ENCODE measurements at places on chromosomes 16 and 17. TPM values are rescaled to one million over a fixed set of nuclear protein-coding genes. Genes with fewer than 3 reads are reported as not detected.

Gene RPS2
- 8,634 TPM for total RNA-seq

Gene EXOC3L1
- not detected for total RNA-seq

Gene CRAMP1
- 3.8 TPM for total RNA-seq

Gene FBXO39
- not detected for total RNA-seq

Gene KRTAP4-3
- total RNA-seq: not detected

DNA sequence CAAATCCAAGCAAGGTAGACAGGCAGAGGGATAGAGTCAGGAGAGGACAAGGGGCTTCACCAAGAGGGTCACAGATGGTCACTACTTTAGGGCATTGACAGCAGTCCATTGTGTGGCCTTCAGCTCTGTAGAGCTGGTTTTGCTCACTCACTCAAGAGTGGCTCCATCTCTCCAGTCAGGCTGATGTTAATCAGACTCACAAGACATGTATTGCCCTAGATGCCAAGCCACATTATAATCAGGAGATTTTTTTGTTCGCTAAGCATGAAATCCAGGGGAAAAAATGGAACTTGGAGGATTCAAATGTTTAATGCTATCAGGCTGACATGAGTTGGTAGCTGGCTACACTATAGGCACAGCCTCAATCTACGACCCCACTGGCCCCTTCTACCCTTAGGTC, 32.5 kb downstream of the CD300LF start:
- DNase-seq: no peak

Gene KRTAP4-2
- total RNA-seq: not detected

Gene MEOX1
- 1.1 TPM for total RNA-seq

Gene GAS2L2
- total RNA-seq: not detected

GRCh38 chr17:48526608-48527546, 3.9 kb downstream of the HOXB1 start:
- no peak for DNase-seq

DNA sequence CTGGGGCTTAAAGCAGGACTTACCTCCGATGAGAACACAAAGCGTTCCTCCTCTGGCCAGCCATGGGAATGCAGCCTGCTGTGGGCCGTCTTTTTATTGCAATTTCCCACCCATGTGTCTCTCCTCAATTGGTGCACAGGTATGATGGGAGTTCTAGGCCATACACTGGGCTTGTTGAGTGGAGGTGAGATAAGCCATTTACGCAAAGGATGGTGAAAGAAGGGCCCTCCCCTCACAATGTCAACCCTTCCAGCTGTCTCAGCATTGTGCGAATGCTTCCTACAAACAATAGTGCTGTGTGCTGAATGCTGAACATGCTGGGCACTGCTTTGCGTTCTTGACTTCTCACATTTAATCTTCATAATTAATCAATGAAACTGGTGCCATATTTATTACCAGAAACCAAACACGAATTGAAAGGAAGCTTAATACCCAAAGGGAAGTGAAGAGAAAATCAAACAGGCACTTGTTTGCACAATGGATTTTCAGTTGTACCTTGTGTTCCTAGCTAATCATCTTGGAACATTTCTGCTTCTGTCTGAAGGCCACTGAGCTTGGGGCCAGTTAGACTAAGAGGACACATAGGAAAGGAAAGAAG, at the start of gene GP2:
TSS of gene GP2 (minus strand) at position 70 of the 598 bp plus-strand sequence. CDS start 1,082 bp downstream, outside the sequence.
- DNase-seq: no peak

DNA sequence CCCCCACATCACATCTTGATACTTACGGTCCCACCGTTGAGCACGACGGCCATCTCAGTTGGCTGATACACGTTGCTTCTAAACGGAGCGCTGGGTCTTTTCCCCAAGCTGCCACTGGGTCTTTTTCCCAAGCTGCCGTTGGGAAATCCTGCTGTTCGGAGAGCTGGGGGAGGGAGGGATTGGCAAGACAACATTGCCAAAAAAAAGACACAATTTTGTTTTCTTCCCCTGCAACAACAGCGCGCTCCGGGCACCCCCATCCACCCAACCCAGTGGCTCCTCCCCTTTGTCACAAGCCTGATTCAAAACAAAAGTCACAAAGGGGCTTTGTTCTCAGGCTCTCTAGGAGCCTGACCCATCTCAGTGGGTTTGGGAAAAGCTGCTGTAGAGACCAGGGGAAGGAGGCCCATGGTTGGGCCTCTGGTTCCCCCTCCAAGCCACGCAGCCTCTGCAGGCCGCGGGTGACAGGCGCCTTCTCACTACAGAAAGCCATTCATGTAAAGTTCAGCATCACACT, 22.8 kb downstream of the GPRC5B start:
- no peak for DNase-seq

- DNase-seq: no peak
These were observed 7.7 kb upstream of the TMEM100 start for GRCh38 chr17:55730380-55730779.

Gene KRTAP2-2
- not detected for total RNA-seq

GRCh38 chr16:82231008-82231787, 61.2 kb upstream of the MPHOSPH6 start:
- DNase-seq: no peak

Gene FOXC2
- total RNA-seq: 4.6 TPM

Gene MEIOC
- not detected for total RNA-seq

DNA sequence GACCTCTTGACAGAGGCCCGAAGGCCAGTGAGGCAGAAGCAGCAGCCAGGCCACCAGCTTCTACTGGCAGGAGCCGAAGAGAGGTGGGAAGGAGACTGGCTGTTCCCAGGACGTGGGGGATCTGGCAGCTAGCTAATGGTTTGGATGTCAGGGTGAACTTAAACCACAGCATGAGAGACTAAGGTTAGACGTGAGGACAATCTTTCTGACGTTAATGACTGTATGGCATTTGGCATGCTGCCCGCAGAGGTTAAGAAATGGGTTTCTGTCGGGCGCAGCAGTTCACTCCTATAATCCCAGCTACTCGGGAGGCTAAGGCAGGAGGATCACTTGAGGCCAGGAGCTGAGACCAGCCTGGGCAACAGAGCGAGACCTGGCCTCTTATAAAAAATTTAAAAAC, 6.3 kb upstream of the KRT13 start:
- no peak for DNase-seq

Gene RNU2-1
- total RNA-seq: not detected

- peak; percentile 99 for DNase-seq
These were observed 9.4 kb upstream of the HEATR6 start for GRCh38 chr17:60087882-60088669.

DNA sequence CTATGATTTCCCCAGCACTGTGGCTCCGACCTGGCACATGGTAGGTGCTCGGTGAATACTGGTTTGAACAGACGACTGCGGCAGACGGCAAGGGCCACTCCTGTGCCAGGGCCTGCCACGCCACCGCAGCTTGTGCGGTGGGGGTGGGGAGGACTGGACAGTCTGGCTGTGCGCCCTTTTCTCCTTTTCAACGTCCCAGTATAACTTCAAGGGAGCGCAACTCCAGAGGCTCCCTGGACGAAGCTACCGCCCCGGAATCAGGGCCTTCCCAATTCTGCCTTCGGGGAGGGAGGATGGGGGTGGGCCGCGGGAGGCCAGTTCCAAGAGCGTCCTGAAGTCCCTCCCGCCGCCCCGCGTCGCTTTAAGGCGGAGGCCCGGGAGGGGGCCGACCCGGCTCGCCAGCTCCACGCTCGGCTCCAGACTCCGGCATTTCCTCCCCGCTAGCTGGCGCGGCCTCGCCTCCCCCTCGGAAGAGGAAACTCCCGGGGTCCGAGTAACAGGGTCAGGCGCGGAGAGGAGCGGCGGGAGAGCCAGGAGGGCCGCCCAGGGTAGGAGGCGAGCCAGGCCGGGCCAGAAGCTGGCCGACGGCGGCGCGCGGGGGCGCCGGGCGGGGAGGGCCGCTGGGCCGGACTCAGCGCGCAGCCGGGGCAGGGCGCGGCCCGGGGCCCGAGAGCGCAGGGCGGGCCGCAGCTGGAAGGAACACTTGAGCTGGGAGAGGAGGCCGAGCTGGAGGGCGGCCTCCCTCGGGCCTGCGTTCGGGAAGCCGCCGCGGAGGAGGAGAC, at the start of gene ITPRIPL2:
TSS of gene ITPRIPL2 (plus strand) at position 388 of the 782 bp plus-strand sequence. CDS start 498 bp downstream, outside the sequence.
- peak; percentile 96 for DNase-seq

GRCh38 chr17:58191241-58191896, 1.2 kb upstream of the EPX start:
- DNase-seq: no peak

DNA sequence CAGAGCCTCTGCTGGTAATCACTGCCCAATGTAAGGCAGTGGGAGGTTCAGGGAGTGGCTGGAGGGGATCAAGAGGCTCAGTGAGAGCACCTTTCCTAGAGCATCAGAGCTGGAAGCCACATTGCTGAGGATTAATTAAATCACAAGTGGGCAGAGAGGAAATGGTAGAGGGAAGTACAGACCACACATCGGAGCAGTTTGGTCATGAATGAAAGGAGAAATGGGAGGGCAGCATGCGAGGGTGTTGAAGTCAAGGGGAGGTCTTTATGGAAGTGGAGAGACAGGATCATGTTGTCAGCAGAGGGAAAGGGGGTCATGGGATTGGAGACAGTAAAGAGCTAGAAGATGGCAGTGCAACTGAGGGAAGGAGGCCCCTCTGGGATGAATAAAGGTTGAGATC, 2.3 kb downstream of the CCL17 start:
- no peak for DNase-seq

DNA sequence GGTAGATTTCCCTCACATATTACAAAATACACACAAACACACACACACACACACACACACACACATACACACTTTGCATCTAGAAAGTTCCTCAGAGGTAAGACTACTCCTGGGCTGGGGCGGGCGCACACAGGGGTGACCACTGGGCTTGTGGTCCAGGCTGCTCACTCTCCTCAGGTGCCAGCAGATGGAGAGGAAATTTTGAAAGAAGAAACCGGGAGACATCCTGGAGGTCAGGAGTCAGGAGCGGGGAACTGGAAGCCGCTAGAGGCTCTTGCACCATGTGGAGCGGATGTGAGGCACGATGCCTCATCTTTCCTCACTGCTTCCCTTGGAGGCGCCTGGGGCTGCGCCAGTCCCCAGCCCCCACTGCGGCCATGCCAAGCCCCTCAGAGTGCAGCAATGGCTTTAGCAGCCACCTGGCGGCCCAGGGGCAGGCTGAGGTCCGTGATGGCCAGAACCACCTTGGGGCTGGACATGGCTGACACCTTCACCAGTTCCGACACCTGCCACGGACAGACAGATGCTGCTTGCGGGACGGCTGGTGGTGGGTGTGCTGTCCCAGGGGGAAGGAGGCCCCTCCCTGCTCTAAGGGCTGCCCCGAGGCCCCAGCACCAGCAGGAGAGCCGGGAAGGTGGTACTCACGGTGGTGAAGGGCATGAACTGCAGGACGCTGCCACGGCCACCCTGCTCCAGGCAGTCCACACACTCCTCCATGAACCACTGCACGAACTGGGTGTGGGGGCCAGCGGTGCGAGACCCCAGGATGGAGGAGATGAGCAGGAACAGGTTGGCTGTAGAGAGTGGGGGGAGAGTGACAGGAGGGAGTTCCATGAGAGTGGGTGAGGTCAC, 4.1 kb downstream of the CSF3 start:
- no peak for DNase-seq

DNA sequence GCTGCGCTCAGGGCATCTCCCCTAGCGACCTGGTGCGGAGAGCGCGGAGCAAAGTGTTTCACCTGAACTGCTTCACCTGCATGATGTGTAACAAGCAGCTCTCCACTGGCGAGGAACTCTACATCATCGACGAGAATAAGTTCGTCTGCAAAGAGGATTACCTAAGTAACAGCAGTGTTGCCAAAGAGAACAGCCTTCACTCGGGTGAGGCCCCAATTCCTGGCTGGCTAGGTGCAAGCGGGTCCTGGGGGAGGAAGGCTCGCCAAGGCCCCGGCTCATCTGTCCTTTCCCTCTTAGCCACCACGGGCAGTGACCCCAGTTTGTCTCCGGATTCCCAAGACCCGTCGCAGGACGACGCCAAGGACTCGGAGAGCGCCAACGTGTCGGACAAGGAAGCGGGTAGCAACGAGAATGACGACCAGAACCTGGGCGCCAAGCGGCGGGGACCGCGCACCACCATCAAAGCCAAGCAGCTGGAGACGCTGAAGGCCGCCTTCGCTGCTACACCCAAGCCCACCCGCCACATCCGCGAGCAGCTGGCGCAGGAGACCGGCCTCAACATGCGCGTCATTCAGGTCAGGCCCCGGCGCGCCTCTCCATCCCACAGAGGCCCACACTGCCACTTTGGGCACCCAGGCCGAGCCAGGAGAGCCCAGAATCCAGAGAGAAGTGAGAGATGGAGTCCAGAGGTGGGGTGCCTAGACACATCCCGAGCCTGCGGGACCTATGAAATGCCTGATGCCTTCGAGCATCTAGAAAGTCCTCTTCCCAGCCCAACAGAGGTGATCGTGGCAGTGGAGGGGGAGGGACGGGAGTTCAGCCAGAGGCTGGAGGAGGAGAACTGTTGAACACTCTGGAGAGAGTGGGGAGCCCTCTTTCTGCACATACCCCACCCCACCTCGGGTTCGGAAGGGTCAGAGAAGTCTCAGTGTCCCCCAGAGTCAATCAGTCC, 3.3 kb downstream of the LHX1 start:
- DNase-seq: no peak

DNA sequence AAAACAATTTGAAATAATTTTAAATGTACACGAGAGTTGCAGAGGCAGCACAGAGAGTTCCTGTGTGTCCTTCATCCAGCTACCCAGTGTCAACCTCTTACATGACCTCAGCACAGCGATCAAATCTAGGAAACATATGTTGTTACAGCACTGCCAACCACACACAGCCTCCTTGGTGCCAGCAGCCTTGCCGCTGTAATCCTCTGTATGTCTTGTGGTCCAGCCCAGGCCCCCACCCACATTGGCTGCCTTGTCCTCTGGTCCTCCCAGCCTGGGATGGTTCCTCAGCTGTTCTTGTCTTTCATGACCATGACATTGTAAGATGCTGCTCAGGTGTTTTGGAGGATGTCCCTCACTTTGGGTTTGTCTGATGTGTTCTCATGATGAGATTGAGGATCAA, 178.0 kb downstream of the RPTOR start:
- no peak for DNase-seq

- DNase-seq: peak; percentile 63
These were observed 26.9 kb downstream of the CD300A start for GRCh38 chr17:74493331-74493833.

GRCh38 chr17:72244956-72245355, 124.1 kb downstream of the SOX9 start:
- DNase-seq: peak; percentile 45

Gene HOXB13
- 6.1 TPM for total RNA-seq

GRCh38 chr16:21244518-21245215, 11.2 kb downstream of the ANKS4B start:
- no peak for DNase-seq

- DNase-seq: no peak
These were observed 3.1 kb upstream of the LIMD2 start for GRCh38 chr17:63703029-63703428.

DNA sequence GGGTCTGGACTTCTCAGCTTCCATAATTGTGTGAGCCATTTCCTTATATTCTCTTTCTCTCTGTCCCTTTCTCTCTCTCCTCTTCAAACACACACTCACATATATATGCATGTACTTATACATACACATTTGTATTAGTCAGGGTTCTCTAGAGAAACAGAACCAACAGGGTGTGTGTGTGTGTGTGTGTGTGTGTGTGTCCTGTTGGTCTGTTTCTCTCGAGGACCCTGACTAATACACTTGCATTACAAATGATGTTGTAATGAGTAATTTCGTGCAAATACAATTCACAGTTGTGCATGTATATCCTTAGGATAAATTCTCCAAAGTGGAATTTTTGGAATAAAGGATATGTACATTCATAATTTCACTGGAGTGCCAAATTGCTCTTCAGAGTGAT, 115.3 kb downstream of the NPIPB5 start:
- DNase-seq: no peak
